ENCODE measurements at places on chromosomes 6 and 20. TPM values are rescaled to one million over a fixed set of nuclear protein-coding genes. Genes with fewer than 3 reads are reported as not detected.

DNA sequence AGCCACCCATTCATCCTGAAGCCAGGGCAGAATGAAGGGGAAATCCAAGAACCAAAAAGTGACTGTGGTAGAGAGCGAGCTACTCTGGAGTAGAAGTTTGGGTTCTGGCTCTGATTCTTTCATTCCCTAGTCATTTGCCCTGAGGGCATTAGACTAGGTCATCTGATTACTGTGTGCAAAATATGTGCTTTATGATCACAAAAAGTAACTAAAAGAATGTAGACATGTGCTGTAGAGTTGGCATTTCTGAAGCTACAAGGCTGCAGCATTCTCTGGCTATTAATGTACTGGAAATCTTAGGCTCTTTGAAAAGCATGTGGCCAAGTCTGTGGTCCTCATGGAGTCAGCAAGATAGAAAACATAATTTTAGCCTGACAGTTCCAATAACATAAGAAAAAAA is 94.2 kb downstream of the TBC1D7 start:
- H3K36me3 ChIP-seq: no peaks in the 10 kb centered on the region
- H3K27me3 ChIP-seq: peaks cover 59% of the 10 kb centered on the region
- no peak overlapping the region for H3K4me3 ChIP-seq

The GSTA1 gene
- total RNA-seq: not detected

DNA sequence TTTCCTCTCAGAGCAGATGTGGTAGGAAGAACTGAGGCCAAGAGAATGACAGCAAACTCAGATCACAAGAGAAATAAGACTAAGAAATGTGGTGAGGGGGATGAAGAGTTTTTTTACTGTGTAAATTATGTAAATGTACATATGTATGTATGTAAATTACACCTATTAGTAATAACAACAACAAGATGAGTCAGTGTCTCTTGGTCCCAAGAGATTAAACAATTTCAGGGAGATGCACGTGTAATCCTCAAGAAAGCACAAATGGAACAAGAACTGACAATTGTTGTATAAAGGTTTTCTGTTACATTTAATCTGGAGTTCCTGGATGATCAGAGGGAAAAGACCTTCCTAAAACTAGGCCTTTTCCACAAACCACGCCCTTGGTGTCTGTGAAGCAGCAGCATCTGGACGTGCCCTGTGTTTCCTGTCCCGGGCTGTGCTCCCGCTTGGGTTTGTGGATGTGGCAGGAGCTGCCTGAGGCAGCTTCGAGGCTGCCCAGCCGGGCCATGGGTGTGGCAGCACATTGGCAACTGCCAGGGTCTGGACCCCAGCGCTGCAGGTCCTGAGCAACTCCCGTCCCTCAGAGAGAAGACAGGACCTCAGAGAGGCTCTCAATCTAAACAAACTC is 994 bp downstream of the CLDN20 start:
- no peaks in the 10 kb centered on the region for H3K27me3 ChIP-seq
- no peak for DNase-seq
- no peak overlapping the region for H3K27ac ChIP-seq
- no peaks in the 10 kb centered on the region for H3K4me1 ChIP-seq

The PSORS1C2 gene
- total RNA-seq: not detected

DNA sequence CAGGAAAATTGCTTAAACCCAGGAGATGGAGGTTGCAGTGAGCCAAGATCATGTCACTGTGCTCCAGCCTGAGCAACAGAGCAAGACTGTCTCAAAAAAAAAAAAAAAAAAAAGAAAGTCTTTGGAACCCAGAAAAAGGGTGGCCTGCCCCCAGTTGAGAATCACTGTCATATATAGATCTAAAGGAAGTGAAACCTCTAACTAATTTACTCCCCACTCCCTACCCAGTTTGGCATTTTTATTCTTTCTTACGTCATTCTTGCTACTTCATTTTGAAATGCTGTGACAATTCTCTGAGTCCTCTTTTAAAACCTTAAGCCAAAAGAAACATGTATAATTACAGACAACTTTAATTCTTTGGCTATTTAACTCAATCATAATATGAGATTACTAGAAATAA is 254.8 kb downstream of the CDC5L start:
- no peaks in the 10 kb centered on the region for H3K36me3 ChIP-seq
- H3K27me3 ChIP-seq: peaks cover 65% of the 10 kb centered on the region
- H3K4me3 ChIP-seq: no peak overlapping the region
- DNase-seq: no peak

The SPTLC3 gene
- 7.5 TPM for total RNA-seq

The WFDC5 gene
- not detected for total RNA-seq

The SPATA25 gene
- 5.8 TPM for total RNA-seq

The TSPYL1 gene
- total RNA-seq: 79.0 TPM

- H3K4me3 ChIP-seq: no peak overlapping the region
- H3K4me1 ChIP-seq: no peaks in the 10 kb centered on the region
- no peak overlapping the region for H3K27ac ChIP-seq
- H3K36me3 ChIP-seq: no peaks in the 10 kb centered on the region
- DNase-seq: no peak
Measured at GRCh38 chr6:45648262-45648620, 270.5 kb upstream of the SUPT3H start.

DNA sequence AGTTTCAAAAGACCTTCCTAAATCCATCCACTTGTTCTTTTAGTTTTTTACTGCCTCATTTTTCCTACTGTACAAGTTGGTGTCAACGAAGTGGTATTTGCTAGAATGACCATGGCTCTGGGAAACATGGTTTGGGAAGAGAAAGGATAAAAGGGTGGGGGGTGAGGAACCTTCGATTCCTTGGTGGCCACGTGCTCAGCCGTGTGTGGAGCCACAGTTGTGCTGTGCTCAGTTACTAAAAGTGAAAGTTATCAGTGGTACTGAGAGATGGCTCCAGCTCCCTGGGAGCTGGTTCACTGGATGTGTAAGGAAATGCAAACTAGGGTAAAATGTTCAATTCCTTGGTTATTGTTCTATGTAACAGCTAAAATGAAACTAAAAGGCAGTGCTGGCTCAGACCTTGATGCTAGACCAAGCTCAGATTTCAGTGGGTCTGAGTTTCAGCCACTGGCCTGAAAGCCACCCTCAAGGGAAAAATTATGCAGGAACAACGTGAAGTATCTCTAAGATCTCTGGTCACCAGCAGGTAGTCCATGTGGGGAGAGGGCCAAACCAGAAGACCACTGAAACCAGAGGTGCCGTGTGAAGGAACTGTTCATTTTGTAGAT is 7.4 kb upstream of the SLC22A2 start:
- DNase-seq: no peak
- no peaks in the 10 kb centered on the region for H3K27me3 ChIP-seq
- no peak overlapping the region for H3K27ac ChIP-seq
- peaks cover 16% of the 10 kb centered on the region for H3K4me1 ChIP-seq
- no peak overlapping the region for H3K4me3 ChIP-seq

GRCh38 chr6:135438907-135439535 is 58.5 kb downstream of the AHI1 start:
- no peaks in the 10 kb centered on the region for H3K4me1 ChIP-seq
- H3K4me3 ChIP-seq: no peak overlapping the region

GRCh38 chr6:132648356-132648755 is 10.6 kb downstream of the TAAR1 start:
- H3K4me3 ChIP-seq: no peak overlapping the region
- peak; percentile 22 for DNase-seq
- peak overlapping the region; percentile 66 for H3K27ac ChIP-seq
- no peaks in the 10 kb centered on the region for H3K4me1 ChIP-seq

DNA sequence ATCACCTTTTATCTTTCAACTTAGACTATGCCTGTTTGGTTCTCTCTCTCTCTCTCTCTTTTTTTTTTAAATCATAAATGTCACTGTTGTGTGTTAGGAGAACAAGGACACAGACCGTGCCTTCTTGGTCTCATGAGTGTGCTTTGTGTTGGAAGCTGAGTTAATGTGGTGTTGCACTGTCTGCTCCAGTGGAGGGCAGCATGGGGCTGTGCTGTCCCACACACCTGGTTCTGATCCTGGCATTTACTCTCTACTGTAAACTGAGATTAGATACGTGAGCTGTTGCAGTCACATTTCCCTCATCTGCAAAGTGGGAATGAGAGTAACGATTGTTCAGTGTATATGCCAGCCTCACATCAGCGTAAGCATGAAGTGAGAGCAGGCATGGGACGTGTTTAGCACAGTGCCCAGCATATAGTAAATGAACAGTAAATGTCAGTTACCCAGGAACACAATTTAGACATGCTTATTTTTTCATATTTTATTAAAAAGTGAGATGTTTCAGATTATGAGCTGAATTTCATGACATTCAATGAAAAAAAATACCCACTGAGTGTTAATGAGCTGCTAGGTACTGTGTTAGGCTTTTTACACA is 161.1 kb downstream of the FARS2 start:
- peak; percentile 19 for DNase-seq
- H3K27ac ChIP-seq: no peak overlapping the region
- H3K27me3 ChIP-seq: no peaks in the 10 kb centered on the region
- no peak overlapping the region for H3K4me3 ChIP-seq
- no peaks in the 10 kb centered on the region for H3K4me1 ChIP-seq
- H3K36me3 ChIP-seq: no peaks in the 10 kb centered on the region

All from Calu3 (cell line).